ENCODE measurements at places on chromosomes 16 and 17. TPM values are rescaled to one million over a fixed set of nuclear protein-coding genes. Genes with fewer than 3 reads are reported as not detected.

The CTRB1 gene
- total RNA-seq: not detected

The PITPNM3 gene
- 1.0 TPM for total RNA-seq

The FAM20A gene
- 5.2 TPM for total RNA-seq

The FN3KRP gene
- 14.1 TPM for total RNA-seq

The TMEM238L gene
- total RNA-seq: not detected

The GPS1 gene
- 64.7 TPM for total RNA-seq

The RHBDF1 gene
- 19.8 TPM for total RNA-seq

The HIGD1B gene
- 8.9 TPM for total RNA-seq

The GPRC5C gene
- 44.4 TPM for total RNA-seq

The ZNF646 gene
- total RNA-seq: 9.4 TPM

The ZNF213 gene
- 4.2 TPM for total RNA-seq

The HBM gene
- 151 TPM for total RNA-seq

The CCDC200 gene
- not detected for total RNA-seq

The RCVRN gene
- total RNA-seq: not detected

The NPB gene
- total RNA-seq: 1.0 TPM

The ZP2 gene
- 0.52 TPM for total RNA-seq
